Mammary microvascular endothelial cell (primary cell): ENCODE measurements at places on chromosomes 13 and 19. TPM values are rescaled to one million over a fixed set of nuclear protein-coding genes. Genes with fewer than 3 reads are reported as not detected.

Gene MYH14
- total RNA-seq, result 0.27 TPM in 1 of 2 replicates, not detected in the other

Gene CEACAM16
- not detected in 2 replicates for total RNA-seq

Gene PLVAP
- total RNA-seq, result 6.3 and 8.9 TPM in 2 replicates

Gene PRR22
- 0.44 and 0.60 TPM in 2 replicates for total RNA-seq
